EL (cell line): ENCODE measurements at places on chromosomes 13 and 19.

DNA sequence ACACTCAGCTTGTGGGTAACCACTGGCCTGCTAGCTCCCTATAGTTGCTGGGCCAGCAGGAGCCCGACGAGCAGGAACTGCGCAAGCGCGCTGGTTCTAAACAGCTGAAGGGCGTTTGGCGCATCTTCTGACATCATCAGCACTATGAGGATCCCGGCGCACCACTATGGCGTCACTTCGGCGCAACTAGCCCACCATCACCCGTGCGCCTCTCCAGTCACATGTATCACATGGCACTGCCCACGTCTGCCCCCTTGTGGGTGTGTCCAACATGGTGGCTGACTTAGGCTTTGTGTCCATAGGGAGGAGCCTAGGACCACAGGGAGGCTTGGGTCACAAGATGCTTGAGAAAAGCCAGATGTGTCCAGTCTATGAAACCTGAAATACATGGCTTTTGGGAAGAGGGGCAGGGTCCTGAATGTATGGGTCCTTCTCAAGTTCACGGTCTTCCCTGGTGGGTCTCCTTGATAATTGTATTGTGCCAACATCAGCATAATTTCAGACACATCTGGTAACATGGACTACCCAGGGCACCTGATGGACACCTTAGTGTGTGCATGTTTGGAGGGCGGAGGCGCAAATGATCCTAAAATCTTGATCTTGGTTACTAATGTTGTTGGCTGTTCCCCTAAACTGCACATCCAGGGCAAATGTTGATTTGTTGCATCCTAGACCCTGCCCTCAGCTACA is 18.0 kb downstream of the KLK4 start:
- no peak for DNase-seq

DNA sequence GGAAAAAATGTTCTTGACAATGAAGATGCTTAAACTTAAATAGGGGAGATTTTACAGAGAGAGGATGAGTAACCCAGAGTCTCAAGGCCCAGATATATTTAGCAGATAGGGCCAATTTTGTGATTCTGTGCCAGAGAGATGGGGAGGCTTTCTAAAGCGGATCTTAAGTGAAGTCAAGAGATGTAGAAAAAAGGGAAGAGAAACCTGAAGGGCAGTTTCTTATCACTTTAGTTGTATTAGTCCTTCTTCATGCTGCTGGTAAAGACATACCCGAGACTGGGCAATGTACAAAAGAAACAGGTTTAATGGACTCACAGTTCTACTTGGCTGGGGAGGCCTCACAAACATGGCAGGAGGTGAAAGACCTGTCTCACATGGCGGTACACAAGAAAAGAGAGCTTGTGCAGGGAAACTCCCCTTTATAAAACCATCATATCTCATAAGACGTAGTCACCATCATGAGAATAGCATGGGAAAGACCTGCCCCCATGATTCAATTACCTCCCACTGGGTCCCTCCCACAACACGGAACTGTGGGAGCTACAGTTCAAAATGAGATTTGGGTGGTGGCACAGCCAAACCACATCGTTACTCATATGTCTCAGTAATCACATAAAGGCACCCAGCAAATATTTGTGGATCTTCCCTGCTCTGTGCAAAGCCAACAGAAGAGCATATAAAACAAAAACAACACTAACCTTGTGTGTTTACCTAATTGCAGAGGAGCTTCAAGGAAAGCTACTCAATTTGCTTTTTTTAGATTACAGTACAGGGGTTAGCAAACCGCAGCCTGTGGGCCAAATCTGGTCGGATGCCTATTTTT is 102.6 kb upstream of the MYCBP2 start:
- DNase-seq = no peak

GRCh38 chr13:39197647-39198007 is 159.4 kb downstream of the NHLRC3 start:
- DNase-seq = no peak

- no peak for DNase-seq
Measured at GRCh38 chr19:35330475-35330874, 1.5 kb downstream of the CD22 start.

DNA sequence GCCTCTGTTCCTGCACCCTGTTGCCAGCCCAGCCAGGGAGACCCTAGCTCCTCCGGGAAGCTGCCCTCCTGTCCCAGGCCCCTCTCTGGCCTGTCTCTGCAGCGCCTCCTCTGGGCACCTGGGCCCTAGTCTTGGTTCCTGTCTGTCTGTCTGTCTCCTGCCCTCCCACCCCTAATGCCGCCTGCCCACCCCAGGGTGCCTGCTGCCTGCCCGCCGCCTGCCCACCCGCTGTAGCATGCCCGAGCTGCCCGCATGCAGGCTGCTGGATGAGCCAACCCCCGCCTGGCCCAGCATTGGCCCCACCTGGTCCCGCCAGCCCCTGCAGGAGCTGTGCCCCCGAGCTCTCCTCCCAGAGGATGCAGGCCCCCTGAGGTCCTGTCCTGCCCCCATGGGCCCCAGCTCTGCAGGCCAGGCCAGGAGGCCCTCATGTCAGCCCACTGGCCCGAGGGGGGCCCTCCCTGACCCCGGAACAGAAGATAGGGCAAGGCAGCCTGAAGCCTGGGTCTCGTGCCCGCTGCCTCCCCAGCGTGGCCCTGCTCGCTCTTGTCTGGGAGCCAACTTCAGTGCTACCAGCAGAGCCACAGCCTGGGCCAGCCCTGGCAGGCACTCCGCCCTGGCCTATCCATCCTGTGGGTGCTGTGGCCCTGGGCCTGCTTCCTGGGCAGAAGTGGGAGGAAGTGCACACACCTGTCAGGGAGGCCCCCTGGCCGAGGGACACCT is 5.2 kb downstream of the MAP2K7 start:
- no peak for DNase-seq

- no peak for DNase-seq
Measured at GRCh38 chr13:50850445-50850844, 7.0 kb upstream of the DLEU7 start.

DNA sequence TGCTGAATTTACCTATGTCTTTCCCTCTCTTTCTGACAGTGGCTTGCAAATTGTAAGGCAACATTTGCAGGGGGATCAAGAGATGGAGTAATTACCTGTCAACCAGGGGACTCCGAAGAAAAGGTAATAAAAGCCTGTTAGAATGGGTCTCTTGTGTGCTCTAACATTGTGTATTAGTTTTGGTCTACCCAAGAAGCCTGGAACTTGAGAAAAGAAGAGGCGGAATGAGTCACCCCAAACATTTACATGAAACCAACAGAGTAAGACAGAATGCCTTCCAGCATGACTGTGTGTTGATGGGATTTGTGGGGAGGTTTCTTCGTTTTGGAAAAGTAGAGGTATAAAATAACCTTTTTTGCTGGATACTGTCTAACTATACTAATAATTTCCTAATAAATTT is 36.7 kb downstream of the ZAR1L start:
- peak; percentile 41 for DNase-seq

GRCh38 chr13:106344342-106344741 is 191.1 kb downstream of the EFNB2 start:
- no peak for DNase-seq

DNA sequence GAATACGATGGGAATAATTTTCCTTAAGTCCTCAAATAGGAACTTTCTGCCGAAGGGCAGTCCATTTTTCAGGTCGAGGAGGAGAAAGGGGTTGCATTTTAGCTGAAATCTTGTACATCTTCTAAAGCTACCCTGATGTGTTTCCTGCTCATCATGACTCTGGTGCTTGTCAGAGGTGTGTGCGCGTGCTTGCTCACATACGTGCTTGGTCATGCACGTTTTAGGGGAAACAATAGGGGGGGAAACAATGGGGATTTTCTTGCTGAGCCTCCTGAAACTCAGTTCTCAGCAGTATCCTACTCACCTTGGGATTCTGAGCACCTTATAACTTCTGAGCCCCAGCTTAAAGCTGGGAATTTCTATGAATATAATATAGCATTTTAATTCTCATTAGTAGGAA is 44.7 kb downstream of the TM9SF2 start:
- no peak for DNase-seq

GRCh38 chr19:48990400-48990799 is 2.7 kb downstream of the GYS1 start:
- no peak for DNase-seq

GRCh38 chr13:99275093-99275469 is 16.9 kb upstream of the GPR18 start:
- DNase-seq = peak; percentile 57

- DNase-seq = no peak
Measured at GRCh38 chr19:54133957-54134590, 3.5 kb upstream of the CNOT3 start.

DNA sequence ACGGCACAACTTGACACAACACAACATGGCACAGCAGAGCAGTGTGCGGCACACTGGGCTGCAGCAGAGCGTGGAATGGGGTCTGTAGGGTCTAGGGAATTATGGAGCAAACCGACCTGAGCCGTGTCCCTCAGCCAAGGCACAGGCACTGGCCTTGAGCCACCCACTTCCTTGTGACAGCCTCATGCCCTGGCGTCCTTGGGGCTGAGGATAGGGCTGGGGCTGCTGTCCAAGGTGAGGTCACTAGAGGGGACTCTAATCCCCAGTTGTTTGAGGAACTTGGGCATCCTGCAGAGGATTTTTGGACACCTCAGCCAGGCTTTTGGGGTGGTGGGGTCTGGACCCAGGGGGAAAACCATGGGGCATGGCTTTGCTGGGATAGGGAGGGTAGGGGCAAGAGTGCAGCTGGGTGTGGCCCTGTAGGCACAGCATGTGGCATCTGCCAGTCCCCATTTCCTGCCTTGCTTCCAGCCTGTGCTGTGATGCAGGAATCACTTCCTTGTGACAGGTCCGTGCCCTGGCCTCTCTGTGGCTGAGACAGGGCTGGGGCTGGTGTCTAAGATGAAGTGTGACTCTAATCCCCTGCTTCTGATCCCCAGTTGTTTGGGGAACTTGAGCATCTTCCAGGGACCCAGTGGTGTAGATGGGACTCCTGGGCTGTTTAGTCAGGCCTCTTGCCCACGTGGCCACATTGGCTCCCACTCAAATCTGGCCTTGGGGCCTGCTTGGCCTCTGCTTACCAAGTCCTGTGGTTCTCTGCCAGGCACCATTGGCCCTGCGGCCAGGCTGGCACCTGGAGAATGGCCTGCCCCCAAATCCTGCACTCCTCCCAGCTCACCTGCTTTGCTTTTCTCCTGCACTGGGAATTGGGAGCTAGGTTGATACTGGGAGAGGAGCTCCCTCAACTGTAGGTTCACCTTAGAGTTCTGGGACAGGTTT is 78.5 kb downstream of the SCGB2B2 start:
- DNase-seq = no peak

DNA sequence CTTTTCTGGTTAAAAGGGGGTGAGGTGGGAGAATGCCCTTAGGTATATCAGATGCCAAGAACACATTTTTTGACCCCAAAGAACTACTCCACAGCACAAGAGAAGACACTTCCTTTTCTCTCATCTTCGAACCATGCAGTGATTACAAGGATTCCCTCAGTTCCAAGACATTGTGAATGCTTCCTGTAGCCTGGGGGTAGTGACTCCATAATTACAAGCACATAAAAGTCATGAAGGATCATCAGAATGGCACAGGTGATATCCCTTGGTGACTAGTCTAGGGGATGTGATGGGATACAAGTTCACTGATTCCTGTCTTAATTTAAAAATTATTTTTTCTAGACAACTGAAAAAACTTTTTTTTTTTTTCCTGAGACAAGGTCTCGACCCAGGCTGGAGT is 78.0 kb downstream of the ZC3H13 start:
- DNase-seq = no peak

DNA sequence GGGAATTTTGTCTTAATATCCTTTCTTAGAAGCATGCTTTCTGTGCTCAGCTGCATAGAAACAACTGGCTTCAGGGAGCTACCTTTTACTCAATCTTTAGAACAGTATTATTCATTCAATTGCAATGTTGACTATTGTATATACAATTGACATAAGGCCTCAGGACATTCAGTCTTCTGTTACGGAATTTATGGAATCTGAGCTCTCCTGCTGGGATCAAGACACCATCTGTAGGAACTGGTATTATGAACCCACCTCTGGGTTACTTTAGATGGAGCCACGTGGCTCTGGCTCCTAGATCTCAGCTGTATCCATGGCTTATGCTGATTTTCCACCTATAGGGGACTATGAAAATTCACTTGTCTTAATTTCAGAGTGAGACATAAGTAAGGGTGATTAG is 716.2 kb upstream of the GPC6 start:
- peak; percentile 0 for DNase-seq

- DNase-seq = no peak
Measured at GRCh38 chr19:19630062-19630414, 2.0 kb upstream of the LPAR2 start.

GRCh38 chr19:51691074-51691583 is 2.0 kb upstream of the SPACA6 start:
- peak; percentile 59 for DNase-seq

DNA sequence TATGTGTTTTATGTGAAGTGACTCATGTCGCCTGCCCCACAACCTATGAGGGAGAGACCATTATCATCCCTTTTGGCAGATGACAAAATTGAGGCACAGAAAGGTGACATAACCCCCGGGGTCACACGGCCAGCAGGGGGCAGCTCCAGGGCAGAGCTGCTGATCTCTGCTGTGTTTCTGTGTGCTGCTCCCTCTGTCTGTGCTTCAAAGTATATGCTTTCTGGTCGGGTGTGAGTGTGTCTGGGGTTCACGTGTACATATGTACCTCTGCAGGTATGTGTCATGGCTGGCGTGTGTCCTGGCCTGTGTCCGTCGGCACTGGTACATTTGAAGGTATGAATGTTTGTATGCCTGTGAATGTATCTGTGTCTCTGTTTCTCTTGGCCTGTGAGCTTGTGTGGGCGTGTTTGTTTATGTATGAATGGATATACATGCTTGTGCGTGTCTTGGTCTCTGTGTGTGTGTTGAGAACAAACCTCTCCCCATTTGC is 7.1 kb downstream of the LIPE start:
- peak; percentile 43 for DNase-seq

DNA sequence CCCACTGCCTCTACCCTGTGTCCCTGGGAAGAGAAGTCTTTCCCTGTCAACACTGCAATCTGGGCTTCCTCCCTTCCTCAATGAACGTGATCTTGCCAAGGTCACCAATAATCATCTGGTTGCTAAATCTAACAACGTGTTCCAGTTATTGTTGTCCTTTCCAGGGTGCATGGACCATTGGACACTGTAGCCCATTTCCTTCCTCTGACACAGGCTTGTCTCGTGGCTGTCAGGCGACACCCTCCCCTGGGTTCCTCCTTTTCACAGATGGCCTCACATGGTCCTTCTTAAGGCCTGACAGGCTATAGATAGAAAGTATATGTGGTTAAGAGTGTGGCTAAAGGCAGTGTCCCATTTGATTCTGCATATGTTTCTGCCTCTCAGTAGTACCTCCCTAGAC is 67.7 kb upstream of the STARD13 start:
- no peak for DNase-seq

GRCh38 chr13:49421391-49421790 is 22.5 kb downstream of the CAB39L start:
- peak; percentile 29 for DNase-seq

DNA sequence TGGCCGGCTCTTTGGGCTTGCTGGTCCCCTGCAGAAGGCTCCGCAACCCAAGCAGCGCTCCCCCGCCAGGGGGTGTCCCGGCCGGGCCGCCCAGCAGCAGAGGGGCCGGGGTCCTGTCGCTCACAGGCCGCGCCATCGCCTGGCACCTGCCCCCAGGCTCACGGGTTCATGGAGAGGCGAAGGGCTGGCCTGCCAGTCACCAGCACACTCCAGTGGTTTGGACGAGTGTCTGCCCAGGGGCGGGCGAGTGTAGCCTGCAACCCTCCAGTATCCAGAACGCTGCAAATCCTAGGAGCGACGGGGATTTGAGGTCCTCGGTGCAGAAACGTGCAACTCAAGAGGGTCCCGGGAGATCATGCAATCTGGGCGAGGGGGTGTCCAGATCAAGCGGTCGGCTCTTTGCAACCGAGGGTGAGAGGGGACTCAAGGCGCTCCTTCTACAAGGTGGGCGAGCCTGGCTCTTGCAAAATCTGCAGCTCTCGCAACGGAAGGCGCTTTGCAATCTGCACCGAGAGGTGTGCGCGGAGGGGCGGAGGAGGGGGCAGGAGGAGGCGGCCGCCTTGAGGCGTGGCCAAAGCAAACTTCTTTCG is at the start of gene DBP:
Gene DBP (minus strand): TSS at position 521 of the 590 bp plus-strand sequence. CDS start 385 bp downstream, at position 136.
- DNase-seq = peak; percentile 48
